Urothelium cell line (cell line): ENCODE measurements at places on chromosomes 3 and 15.

- DNase-seq = peak; percentile 46
These were observed 141.4 kb downstream of the TGFBR2 start for GRCh38 chr3:30747771-30748281.

- DNase-seq = no peak
These were observed 264.9 kb downstream of the MEX3B start for GRCh38 chr15:81780966-81781365.

- DNase-seq = no peak
These were observed 136.7 kb upstream of the VEPH1 start for GRCh38 chr3:157639756-157640426.

DNA sequence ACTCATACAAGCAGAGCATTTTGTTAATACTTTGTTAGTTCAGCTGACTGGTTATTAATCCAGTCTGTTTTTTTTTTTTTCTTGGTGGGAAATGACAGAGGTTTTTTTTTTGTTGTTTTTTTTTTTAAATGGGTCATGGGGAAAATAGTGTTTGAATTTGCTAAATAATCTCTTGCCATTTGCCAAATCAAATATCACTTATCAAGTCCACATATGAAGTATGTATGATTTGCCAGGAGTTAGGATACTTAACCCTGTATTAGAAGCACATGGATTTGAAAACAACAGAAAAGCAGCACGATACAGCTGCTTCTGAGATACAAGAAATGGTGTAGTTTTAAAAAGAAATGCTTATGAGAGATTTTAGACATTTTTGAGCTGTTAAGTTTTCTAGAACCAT, 21.6 kb downstream of the P2RY14 start:
- no peak for DNase-seq

- no peak for DNase-seq
These were observed 27.2 kb upstream of the EDEM1 start for GRCh38 chr3:5160321-5160720.

DNA sequence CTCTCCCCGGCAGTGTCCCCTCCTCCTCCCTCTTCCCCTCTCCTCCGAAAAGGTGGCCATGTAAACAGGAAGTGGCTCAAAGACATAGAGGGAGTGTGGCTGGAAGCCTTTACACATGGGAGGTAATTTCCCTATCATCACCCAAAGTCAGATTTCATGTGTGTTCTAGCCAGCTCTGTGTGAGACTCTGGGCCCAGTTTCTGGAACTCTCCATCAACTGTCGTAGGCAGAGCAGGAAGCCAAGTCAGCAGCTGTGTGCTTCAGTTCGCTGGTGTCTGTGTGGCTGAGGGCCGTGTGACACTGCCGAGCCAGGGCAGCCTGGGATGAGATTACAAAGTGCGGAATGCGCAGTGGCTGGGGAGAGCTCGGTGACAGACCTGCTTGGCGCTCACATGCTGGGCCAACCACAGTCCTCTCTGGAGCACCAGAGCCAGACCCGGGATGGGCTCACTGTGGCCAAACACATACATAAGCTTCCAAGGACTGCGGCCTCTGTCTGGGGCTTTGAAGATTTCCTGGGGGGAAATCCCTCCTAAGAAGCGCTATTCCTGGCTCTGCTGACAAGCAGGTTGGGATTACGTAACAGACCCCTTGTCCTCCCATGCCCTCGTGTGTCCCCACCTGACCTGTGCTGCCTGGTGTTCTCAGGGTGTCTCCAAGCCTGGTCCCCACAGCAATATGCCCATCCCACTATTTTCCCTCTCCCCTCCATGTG, 50.7 kb downstream of the UMPS start:
- no peak for DNase-seq

DNA sequence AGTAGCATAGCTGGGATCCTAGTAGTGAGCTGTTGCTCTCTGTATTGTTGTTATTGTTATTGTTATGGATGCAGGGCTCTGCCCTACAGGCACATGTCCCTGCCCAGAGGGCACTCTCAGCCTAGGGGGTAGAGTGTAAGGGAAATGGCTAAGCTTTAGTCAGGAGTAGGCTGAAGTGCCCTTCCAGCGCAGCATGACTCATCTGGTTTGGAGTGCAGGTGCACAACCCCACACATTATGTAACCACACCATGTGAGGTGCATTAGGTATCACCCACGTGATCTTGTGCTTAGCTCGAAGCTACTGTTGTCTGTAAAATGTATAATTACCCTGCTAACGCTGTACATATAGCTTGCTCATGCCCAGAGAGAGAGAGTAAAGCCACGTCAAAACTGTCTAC, 48.3 kb upstream of the TIPARP start:
- peak; percentile 58 for DNase-seq

DNA sequence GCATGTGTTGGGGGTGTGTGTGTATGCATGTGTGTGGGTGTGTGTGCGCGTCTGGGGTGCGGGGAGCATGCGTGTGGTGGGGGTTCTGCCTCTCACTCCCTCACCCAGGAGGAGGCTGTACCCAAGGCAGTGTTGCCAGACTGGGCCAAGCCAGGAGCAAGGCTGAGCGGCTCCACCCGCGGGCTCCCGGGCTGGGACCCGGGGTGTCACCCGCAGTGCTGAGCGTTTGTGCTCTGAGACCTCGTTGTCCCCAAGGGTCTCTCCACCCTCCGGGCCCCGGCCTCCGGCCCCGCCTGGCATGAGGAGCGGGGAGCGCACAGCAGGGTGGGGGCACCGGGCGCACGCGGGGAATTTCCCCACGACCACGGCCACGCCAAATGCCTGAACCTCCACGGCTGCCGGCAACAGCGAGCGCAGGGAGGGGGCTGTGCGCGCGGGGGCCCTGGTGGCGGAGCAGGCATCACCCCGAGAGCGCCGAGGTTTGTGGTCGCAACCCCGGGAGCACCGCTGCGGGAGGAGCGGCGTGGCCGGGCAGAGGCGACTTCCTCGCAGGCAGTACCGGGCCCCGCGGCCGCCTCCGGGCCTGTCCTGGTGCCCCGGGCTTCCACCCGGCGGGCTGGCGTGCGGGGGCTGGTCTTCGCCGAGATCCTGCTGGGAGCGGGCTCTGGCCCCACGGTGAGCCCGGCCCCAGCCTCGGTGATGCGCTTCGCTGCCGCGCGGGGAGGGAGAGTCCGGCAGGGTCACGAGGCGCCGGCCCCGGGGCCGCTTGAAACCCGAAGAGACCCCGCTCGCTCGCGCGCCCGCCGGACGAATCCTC, 7.4 kb upstream of the OCA2 start:
- DNase-seq = no peak

DNA sequence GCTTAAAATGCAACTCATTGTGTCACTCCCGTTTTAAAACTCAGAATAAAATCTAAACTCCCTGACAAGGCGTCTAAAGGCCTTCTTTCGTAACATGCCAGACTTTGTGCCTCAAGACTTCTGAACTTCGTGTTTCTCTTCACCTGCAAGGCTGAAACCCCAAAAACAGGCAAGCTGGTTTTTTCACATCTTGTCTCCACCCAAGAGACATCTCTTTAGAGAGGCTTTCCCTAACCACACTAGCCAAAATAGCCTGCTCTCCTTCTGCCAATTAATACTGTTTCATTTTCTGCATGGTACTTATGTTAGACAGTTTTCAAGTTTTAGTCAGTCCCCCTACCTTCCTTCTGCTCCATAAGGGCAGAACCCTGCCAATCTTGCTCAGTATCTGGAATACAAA, 41.6 kb downstream of the RAF1 start:
- DNase-seq = no peak

DNA sequence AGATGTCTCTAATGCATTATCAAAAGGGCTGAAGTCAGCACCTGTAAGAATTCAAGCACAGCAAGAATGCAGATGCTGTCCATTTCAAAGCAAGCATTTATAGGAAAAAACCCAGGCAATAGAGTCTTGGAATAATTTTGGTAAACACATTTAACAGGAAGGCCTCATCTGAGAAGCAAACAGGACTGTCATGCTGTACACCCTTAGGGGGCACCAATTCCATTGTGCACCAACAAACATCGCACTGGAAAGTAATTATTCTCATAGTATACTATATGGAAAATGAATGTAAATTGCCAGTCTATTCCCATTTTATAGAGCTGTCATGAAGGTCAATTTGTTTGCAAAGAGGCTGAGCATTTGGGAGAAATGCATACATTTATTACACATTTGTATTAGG, 247.3 kb upstream of the SUCLG2 start:
- no peak for DNase-seq

- DNase-seq = no peak
These were observed 15.5 kb upstream of the CCDC33 start for GRCh38 chr15:74220475-74221248.

DNA sequence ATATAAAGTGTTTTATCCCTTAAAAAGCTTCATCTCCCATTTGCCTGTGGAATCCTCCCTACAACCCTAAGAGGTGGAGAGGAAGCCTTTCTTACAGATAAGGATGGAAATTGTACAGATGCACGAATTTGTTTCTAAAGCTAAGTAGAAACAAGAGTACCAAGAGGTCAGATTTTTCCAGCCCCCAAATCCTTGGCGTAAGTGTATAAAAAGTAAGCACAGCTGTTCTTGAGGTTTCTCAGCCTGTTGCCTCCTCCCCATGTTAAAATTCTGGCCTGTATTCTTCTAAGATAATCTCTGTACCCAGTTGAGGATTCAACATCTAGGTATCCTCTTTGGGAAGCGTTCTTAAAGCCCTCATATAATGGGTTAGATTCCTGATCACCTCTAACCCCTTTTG, 34.9 kb downstream of the RAB7A start:
- DNase-seq = no peak

GRCh38 chr3:196023947-196024346, 57.9 kb downstream of the TFRC start:
- no peak for DNase-seq

- DNase-seq = no peak
These were observed 14.2 kb upstream of the SLC7A14 start for GRCh38 chr3:170600005-170600624.

DNA sequence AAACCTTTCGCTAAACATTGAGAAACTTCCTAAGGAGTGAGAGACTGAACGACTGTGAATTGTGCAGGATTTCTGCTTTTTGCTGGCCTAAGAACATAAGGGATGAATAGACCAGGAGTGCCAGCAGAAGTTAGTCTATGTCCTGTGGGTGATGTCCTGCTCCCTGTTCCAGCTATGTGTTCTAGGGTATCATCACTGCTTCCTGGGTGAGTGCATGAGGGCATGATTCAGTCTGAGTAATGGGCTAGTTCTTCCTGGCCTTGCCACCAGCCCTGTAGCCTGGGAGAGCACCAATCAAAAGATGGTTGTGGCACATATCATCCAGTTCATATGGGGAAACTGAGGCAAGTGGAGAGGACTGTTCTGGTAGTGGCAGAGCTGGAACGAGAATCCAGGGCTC, 153.9 kb upstream of the TPM1 start:
- DNase-seq = no peak

DNA sequence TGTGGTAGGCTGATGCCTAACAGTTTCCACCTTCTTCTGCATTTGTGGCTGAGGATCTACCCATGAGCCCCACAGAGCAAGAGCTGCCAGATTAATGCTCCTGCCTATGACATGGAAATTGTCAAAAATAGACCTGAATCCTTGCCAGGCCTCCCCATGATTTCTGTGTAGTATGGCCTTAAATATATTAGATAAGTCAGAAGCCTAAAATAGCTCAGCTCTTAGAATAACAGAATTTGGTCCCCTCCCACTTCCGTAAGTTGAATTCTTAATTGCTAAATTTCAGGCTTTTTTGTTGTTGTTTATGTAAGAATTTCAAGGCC, 129.0 kb downstream of the SERPINI1 start:
- no peak for DNase-seq

- DNase-seq = no peak
These were observed 312.4 kb downstream of the CACNA2D3 start for GRCh38 chr3:54434756-54435155.

- no peak for DNase-seq
These were observed 246.9 kb downstream of the VGLL3 start for GRCh38 chr3:86744051-86744450.

DNA sequence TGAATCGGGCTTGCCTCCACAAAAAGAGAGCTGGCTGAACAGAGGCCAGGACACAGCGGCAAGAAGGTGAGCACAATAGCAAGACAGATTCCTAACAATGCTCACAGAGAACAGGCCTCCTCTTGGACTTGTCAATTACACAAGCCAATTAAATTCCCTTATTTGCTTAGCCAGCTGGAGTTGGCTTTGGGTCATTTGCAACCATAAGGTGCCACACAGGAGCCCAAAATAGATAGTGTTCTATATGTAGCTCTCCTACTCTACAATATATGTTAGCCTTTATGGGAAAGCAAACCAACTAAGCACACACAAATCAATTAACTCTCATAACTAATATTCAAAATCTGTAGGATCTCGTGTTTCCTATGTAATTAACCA, 335.6 kb downstream of the FOXP1 start:
- no peak for DNase-seq

- DNase-seq = peak; percentile 69
These were observed 82.4 kb downstream of the WWTR1 start for GRCh38 chr3:149575213-149575960.

DNA sequence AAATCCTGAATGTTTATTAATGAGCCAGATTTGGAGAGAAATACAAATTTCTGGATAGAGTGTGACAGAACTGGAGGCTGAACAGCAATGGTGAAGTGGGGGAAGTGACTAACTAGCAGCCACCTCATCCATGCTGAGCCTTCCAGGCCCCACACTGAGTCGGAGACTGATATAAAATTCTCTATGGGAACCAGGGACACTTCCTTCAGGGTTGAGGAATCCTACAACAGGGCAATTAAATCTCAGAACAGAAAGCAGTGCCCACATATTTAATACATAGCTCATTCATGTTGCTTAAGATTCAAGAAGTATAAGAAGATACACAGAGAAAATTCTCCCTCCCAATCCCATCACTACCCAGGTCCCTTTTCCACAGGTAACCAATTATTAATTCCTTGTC, 49.3 kb downstream of the HACD2 start:
- no peak for DNase-seq

DNA sequence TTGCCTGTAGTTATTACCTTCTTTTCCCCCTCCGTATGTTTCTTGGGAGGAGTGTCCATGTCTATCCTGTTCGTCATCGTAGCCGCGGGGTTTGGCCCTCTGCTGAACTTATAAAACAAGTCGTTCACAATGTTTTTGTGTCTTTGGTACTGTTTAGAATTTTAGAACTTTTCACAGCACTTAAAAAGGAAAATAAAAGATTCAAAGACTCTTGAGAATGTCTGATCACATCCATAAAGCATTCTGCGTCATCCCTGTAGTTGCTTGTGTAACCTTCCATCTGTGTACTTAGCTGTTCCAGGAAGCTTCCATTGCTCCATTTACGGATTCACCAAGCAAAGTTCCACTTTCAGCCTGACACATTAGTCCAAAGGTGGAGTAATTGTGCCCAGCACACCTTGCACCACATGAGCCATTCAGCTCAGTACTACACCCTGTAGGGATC, 677.1 kb upstream of the NR2F2 start:
- DNase-seq = no peak

GRCh38 chr15:101810876-101811275, 1.1 kb upstream of the OR4F15 start:
- no peak for DNase-seq

- peak; percentile 14 for DNase-seq
These were observed 21.6 kb downstream of the REC114 start for GRCh38 chr15:73464602-73465001.

- DNase-seq = no peak
These were observed 270.6 kb upstream of the UMPS start for GRCh38 chr3:124459678-124460077.

- DNase-seq = no peak
These were observed 86.8 kb upstream of the CMSS1 start for GRCh38 chr3:99730870-99731269.

GRCh38 chr15:57924598-57924997, 140.9 kb downstream of the ALDH1A2 start:
- DNase-seq = no peak
